Astrocyte (in vitro differentiated cells and primary cell): ENCODE measurements at places on chromosomes 4 and X. TPM values are rescaled to one million over a fixed set of nuclear protein-coding genes. Genes with fewer than 3 reads are reported as not detected.

The NSG1 gene
- 6.7 and 10.6 TPM in 2 replicates for total RNA-seq

The TMSB15B gene
- 6.3 and 8.0 TPM in 2 replicates for total RNA-seq

The OPN1MW2 gene
- not detected in 2 replicates for total RNA-seq

The HSPA4L gene
- 8.0 and 8.9 TPM in 2 replicates for total RNA-seq

GRCh38 chrX:973010-973632, 239.3 kb downstream of the CRLF2 start:
- H3K27ac ChIP-seq = no peak overlapping the region
- DNase-seq = no peak
- H3K36me3 ChIP-seq = no peaks in the 10 kb centered on the region
- no peaks in the 10 kb centered on the region for H3K27me3 ChIP-seq

DNA sequence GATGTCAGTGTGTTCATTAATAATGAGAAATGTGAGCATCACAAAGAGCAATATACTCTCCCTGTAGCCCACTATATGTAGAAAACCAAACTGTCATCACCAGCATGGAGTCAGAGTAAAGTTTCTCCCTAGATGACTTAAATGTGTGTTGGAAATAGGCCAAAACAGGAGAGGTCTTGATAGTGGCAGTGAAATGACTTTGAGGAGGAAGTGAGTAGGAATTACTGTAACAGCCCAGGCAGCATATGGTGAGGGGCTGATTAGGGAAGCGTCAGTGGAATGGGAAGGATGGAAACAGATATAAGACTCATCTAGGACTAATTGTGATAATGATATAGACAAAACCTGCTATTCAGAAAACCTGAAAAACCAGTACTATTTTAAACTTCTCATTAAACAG, 83.9 kb downstream of the ATXN3L start:
- no peak overlapping the region for H3K4me3 ChIP-seq
- H3K27ac ChIP-seq = no peak overlapping the region
- H3K4me1 ChIP-seq = no peaks in the 10 kb centered on the region
- no peak for DNase-seq
- H3K27me3 ChIP-seq = no peaks in the 10 kb centered on the region

- no peak overlapping the region for H3K27ac ChIP-seq
- H3K4me1 ChIP-seq = no peaks in the 10 kb centered on the region
- H3K4me3 ChIP-seq = no peak overlapping the region
- no peaks in the 10 kb centered on the region for H3K27me3 ChIP-seq
Observed at GRCh38 chrX:74349387-74349786, 45.4 kb downstream of the ZCCHC13 start.

DNA sequence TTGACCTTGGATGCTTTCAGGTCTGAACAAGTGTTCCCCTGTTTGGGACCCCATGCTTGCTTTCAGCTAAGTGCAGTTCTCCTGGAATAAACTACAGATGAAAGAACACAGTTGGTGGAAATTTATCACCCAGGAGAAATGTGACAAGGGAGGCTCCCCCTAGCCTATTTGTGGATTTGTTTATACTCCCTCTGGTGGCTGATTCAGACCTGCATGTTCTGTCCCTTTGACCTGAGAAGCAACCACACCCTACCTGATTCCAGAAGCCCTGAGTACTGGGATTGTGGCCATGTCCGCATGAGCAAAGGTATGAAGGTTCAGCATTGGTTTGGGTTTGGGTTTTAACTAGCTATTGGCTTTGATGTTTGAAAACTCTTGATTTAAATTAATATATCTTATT, 440.9 kb downstream of the MID1IP1 start:
- no peak overlapping the region for H3K4me3 ChIP-seq
- DNase-seq = peak; percentile 1
- peaks cover 2% of the 10 kb centered on the region for H3K4me1 ChIP-seq
- H3K27ac ChIP-seq = no peak overlapping the region
- no peaks in the 10 kb centered on the region for H3K36me3 ChIP-seq

- no peak overlapping the region for H3K27ac ChIP-seq
- no peak for DNase-seq
- H3K4me1 ChIP-seq = no peaks in the 10 kb centered on the region
- H3K4me3 ChIP-seq = no peak overlapping the region
- H3K36me3 ChIP-seq = no peaks in the 10 kb centered on the region
Observed at GRCh38 chr4:79250887-79251286, 75.0 kb downstream of the NAA11 start.

GRCh38 chrX:13854003-13854402, 37.1 kb upstream of the GPM6B start:
- H3K4me3 ChIP-seq = no peak overlapping the region
- H3K27ac ChIP-seq = no peak overlapping the region
- no peaks in the 10 kb centered on the region for H3K36me3 ChIP-seq
- no peaks in the 10 kb centered on the region for H3K4me1 ChIP-seq
- H3K27me3 ChIP-seq = no peaks in the 10 kb centered on the region
- no peak for DNase-seq

GRCh38 chrX:120000490-120001246, 57.1 kb upstream of the NKAP start:
- no peaks in the 10 kb centered on the region for H3K36me3 ChIP-seq
- no peak overlapping the region for H3K27ac ChIP-seq
- no peaks in the 10 kb centered on the region for H3K4me1 ChIP-seq
- H3K27me3 ChIP-seq = peaks cover 61% of the 10 kb centered on the region
- H3K4me3 ChIP-seq = no peak overlapping the region

GRCh38 chr4:145189981-145190380, 9.6 kb upstream of the OTUD4 start:
- H3K27ac ChIP-seq = no peak overlapping the region
- no peaks in the 10 kb centered on the region for H3K4me1 ChIP-seq
- H3K36me3 ChIP-seq = no peaks in the 10 kb centered on the region
- H3K4me3 ChIP-seq = no peak overlapping the region
- H3K27me3 ChIP-seq = no peaks in the 10 kb centered on the region

- H3K27ac ChIP-seq = no peak overlapping the region
- H3K4me3 ChIP-seq = no peak overlapping the region
- no peaks in the 10 kb centered on the region for H3K36me3 ChIP-seq
- DNase-seq = no peak
Observed at GRCh38 chr4:38600575-38600974, 63.4 kb upstream of the KLF3 start.

DNA sequence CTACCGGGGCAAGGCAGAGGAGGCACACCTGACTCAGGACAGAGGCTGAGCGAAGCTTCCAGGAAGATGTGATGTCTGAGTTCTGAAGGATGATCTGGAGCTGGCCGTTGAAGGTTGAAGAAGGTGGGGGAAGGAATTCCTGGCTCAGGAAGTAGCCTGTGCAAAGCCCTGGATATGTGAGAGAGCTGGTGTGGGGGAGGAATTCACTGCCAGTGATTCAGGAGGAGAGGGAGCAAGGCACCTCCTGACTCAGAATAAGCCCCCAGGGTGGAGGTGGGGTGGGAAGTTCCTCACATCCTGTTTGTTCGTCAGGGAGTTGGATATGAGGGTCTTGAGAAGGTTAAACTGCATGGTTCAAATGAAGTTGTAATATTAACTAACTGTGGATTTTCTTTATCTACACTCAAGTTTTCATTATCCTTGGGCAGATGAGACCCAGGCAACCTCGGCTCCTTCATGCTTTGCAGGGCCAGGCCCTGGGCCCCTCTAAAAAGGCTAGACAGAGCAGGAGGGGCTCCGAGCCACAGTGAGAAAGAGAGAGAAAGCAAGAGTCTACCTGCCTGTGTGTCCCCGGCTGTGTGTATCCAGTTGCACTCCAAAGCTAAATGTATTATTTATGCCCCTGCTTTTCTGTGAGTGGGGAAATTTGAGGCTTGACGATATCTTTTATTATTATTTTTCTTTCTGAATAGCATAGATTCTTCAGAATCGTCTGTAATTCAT, 7.1 kb downstream of the NHSL2 start:
- no peak overlapping the region for H3K4me3 ChIP-seq
- H3K36me3 ChIP-seq = no peaks in the 10 kb centered on the region
- peaks cover 19% of the 10 kb centered on the region for H3K4me1 ChIP-seq
- DNase-seq = peak; percentile 61

DNA sequence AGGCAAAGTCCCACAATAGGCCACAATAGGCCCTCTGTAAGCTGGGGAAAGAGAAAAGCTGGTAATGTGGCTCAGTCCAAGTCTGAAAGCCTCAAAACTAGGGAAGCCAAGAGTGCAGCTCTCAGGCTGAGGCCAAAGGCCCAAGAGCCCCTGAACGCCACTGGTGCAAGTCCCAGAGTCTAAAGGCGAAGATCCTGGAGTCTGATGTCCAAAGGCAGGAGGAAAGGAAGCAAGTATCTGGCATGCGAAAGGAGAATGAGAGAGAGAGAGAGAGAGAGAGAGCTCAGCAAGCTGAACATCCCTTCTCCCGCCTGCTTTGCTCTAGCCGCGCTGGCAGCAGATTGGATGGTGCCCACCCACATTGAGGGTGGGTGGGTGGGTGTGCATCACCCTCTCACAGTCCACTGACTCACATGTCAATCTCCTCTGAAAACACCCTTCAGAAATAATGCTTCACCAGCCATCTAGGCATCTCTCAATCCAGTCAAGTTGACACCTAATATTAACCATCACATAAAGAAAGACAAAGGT, 30.9 kb upstream of the ELF2 start:
- H3K27ac ChIP-seq = no peak overlapping the region
- peak; percentile 2 for DNase-seq
- no peaks in the 10 kb centered on the region for H3K4me1 ChIP-seq
- no peaks in the 10 kb centered on the region for H3K27me3 ChIP-seq
- no peaks in the 10 kb centered on the region for H3K36me3 ChIP-seq

DNA sequence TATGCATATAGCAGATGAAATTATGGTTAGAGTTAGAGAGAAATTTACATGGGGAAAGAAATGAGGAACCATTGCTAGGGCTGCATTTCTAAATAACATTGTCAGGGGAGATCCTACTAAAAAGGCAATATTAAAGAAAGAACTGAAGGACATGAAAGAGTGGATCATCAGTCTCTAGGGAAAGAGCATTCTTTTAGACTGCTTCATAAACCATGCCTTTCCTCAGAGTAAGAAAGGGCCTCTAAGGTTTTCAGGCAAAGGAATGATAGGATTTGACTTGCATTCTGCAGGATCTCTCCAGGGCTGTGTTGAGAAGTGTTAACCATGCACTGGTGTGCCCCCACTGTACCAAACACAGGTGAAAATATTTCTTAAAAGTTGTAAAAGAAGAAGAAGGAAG, 385.4 kb upstream of the MAD2L1 start:
- no peaks in the 10 kb centered on the region for H3K27me3 ChIP-seq
- no peak overlapping the region for H3K4me3 ChIP-seq
- H3K4me1 ChIP-seq = no peaks in the 10 kb centered on the region
- DNase-seq = no peak
- no peak overlapping the region for H3K27ac ChIP-seq

DNA sequence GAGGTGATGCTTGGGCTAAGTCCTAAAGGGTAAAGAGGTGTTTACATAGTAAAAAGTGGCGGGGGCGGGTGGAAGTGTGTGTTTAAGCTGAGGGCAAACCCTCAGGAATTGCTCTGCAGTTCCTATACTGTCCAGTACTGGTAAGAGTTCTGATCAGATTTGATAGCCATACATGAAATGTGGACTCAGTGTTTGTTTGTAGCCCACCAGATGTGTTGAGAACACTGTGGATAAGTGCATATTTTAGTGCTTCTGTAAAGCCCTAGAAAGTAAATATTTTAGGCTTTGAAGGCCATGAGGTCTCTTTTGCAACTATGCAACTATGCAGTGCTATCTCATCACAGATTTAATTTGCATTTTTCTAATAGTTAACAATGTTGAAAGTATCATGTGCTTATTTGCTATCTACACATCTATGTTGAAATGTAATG, 80.7 kb upstream of the EOLA2 start:
- H3K36me3 ChIP-seq = no peaks in the 10 kb centered on the region
- H3K27me3 ChIP-seq = no peaks in the 10 kb centered on the region

DNA sequence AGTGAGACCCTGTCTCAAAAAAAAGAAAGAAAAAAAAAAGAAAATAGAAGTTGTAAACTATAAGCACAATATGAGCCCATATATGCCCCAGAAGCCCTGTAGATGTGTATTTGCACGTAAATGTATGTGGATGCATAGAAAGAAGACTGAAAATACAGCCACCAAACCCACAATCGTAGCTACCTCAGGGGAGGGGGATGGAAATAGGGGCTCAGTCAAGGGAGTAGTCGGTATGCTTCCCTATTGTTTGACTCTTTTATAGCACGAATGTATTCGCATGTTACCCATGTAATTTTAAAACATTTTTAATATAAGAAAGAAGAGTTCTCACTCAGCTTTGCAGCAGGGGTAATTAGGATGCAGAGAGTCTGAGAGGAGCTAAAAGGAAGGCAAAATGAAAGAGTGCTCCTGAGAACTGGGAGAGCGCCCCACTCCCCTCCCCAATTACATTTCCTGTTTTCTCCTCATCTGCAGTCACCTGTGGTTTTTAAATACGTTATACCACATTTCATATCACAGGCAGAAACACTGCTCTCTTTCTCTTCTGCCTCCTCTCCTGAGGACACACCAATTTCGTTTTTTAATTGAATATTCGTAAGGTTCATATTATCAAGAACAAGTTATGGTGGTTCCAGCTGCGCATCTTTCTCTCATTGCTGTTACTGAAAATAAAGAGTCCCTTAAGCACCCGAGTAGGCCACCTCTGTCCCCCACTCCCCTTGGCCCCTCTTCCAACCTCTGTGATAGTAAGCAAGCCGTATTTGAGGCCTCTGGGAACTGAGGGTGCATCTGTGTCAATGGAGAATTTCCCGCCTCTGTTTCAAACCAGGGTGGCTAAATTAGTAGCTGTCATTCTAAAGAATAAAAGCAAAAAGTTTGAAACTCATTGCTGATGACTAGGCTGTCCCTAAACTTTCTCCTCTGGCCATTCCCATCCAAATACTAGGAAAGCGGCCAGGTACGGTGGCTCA, 10.7 kb downstream of the SEPTIN6 start:
- no peak overlapping the region for H3K4me3 ChIP-seq
- no peaks in the 10 kb centered on the region for H3K27me3 ChIP-seq
- H3K36me3 ChIP-seq = no peaks in the 10 kb centered on the region
- no peaks in the 10 kb centered on the region for H3K4me1 ChIP-seq
- no peak for DNase-seq
- H3K27ac ChIP-seq = no peak overlapping the region

- H3K4me3 ChIP-seq = no peak overlapping the region
- H3K4me1 ChIP-seq = no peaks in the 10 kb centered on the region
- H3K27ac ChIP-seq = no peak overlapping the region
Observed at GRCh38 chr4:93760284-93760683, 68.3 kb upstream of the ATOH1 start.

DNA sequence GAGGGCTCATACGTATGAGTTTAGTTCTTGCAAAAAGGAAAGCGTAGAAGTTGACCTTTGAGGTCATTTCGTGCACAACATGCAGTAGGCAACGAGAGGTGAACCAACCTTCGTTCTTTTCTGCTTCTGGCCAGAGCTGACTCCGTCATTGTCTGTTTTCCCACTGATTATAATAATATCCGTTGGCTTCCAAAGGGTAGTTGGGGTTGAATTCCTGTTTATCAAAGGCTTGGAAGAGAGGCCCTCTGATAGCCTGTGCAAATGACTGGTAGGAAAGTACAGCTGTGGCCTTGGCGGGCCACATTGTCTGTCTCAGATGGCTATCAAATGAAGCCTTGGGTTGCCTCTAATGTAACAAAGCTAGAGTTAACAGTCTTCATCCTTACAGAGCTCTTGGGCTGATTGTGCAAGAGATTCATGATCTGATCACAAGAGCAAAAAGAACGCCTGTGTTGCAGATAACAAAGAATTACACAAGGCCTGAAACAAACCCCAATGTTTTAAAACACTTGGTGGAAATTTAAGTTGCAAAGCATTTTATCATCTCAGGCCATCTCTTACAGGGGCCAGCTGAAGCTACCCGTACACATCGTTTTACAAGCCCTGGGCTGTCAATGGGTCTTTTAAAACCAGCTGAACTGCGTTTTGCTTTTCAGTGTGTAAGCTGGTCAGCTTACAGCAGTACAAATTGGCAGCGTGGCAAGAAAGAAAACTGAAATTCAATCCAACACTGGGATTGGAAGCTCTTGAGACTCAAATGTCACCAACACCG, 46.1 kb upstream of the FAM9C start:
- DNase-seq = no peak
- no peak overlapping the region for H3K4me3 ChIP-seq
- peaks cover 8% of the 10 kb centered on the region for H3K4me1 ChIP-seq
- H3K27me3 ChIP-seq = no peaks in the 10 kb centered on the region
